ENCODE measurements at places on chromosomes 5 and 9.

GRCh38 chr9:101458963-101459631, 23.5 kb upstream of the ALDOB start:
- DNase-seq: peak; percentile 81

GRCh38 chr9:134010310-134011173, 14.7 kb upstream of the BRD3OS start:
- peak; percentile 16 for DNase-seq

DNA sequence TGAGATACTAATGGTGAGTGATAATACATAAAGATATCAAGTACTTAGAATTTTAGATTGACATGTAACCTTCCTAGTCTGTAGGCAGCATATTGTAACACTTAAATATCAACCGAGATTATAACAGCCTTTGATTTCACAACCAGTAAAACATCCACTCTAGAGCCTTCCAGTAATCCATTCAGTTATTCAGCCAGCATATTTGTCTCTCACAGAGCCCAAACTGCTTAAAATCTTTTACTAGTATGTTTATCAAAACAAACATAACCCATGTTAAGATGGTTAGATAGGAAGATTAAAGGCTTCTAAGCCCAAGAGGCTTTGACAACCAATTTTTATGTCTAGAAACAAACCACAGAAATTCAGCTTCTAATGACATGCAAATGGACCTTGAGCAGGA, 177.9 kb upstream of the FST start:
- peak; percentile 84 for DNase-seq

GRCh38 chr5:158456756-158457155, 597.8 kb upstream of the CLINT1 start:
- DNase-seq: peak; percentile 89

GRCh38 chr5:50766042-50766441, 99.6 kb downstream of the PARP8 start:
- no peak for DNase-seq

- no peak for DNase-seq
These were observed 229.7 kb downstream of the MAT2B start for GRCh38 chr5:163735069-163735468.

DNA sequence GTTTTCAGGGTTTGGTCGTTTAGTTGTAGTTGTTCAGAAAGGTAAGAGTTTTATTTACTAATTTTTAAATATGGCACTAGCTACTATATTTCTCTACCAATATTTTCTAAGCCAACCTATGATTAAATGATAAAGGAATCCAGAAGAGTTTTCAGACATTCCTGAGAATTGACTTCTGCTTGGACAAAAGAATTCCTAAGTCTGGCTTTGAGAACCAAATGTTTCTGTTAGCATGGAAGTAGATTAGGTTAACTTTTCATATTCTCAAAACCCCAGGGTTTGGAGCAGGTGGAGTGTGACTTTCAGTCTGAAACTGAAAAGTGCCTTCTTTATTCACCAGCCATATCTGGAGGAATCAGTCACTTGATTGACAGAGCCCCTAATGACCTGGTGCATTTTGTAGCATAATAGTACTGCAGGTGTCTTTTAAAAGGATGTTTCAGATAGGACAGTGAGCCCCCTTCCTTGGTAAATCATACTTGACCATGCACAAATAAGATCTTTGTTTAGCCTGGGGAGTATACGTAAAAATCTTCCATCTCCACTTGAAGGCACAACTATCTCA, 457.0 kb upstream of the ZNF462 start:
- peak; percentile 24 for DNase-seq

DNA sequence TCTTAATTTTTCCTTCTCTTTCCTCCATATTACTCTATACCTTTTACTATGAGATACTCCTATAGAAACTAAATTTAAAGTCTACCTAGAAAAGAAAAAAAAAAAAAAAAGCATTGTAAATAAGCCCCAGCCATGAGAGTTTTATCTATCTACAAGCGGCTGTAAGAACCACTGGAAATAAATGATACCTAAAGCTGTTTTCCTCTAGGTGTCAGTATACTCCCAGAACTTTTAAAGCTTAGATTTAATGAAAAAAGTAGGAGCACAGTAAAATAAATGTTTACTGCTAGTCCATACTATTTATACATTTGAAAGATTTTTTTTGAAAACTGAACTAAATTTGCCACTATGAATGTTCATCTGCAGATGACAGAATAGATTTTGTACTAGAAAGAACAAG, 26.2 kb downstream of the TYRP1 start:
- peak; percentile 42 for DNase-seq

Data from EH (cell line).